ENCODE measurements at places on chromosomes 5 and 9.

GRCh38 chr5:78006449-78006848 lies 230.3 kb upstream of the TBCA start:
- DNase-seq: no peak

GRCh38 chr5:120035815-120036577 lies 406.6 kb downstream of the FAM170A start:
- DNase-seq: no peak

DNA sequence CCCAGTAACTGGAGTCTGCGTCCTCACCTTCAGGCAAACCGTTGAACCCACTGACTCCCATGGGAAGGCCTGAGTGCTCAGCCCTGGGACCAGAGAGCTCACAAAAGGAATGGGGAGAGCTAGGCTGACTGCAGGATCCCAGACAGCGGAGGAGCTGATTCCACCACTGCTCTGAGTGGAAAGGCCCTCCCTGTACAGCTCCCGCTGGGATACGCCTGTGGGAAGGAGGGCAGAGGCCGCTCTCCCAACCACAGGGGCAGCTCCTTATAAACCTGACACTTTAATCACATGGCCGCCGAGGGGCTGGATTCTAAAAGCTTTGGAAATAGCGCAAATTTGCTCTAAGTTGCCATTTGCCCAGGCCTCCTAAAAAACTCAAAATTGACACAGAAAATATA lies 37.1 kb downstream of the DBH start:
- DNase-seq: peak; percentile 35

- no peak for DNase-seq
These were observed 428 bp downstream of the SLCO4C1 start for GRCh38 chr5:102295534-102296177.

DNA sequence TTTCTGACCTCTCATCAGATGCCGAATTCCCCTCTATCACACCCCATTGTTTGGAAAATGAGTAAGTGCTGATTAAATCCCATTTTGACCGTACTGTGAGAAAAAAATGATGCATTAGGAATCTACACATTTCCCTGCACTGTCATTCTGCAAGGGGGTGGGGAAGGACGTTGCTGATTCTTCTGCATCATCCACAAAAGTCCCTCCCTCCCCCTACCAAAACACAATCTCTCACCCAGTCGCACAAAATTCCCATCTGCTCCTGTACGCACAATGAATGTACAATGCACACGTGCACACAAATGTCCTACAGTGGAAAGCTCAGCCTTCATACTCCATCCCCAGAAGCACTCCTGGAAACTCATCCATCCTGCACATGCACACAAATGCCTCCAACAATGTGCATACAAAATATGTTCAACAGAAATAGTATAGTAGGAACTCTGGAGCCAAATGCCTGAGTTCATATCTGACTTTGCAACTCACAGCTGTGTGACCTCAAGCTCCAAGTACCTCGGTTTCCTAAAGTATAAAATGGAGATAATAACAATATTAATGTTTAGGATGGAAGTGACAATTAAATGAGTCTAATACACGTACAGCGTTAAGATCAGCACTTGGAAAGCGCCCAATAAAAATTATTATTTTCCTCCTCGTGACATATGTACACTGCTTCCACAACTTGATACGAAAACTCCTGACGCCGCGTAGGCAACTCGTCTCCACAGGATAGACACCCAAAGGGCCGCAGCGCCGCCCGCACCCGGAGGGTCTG lies 809 bp downstream of the TNIP1 start:
- DNase-seq: no peak

DNA sequence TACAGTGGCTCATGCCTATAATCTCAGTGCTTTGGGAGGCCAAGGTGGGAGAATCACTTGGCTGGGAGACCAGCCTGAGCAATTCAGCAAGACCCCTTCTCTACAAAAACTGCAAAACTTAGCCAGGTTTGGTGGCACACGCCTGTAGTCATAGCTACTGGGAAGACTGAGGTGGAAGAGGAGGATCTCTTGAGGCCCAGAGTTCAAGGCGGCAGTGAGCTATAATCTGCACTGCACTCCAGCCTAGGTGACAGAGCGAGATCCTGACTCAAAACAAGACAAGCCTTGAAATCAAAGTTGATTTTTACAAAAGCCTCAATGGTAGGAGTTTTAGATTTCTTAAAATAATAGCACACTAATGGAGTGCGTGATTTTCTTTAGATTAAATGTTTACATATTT lies 14.6 kb downstream of the UBE2D2 start:
- no peak for DNase-seq

- DNase-seq: no peak
These were observed 58.6 kb upstream of the ZBED3 start for GRCh38 chr5:77145666-77146065.

- DNase-seq: peak; percentile 88
These were observed 13.0 kb downstream of the TTC1 start for GRCh38 chr5:160021831-160022446.

DNA sequence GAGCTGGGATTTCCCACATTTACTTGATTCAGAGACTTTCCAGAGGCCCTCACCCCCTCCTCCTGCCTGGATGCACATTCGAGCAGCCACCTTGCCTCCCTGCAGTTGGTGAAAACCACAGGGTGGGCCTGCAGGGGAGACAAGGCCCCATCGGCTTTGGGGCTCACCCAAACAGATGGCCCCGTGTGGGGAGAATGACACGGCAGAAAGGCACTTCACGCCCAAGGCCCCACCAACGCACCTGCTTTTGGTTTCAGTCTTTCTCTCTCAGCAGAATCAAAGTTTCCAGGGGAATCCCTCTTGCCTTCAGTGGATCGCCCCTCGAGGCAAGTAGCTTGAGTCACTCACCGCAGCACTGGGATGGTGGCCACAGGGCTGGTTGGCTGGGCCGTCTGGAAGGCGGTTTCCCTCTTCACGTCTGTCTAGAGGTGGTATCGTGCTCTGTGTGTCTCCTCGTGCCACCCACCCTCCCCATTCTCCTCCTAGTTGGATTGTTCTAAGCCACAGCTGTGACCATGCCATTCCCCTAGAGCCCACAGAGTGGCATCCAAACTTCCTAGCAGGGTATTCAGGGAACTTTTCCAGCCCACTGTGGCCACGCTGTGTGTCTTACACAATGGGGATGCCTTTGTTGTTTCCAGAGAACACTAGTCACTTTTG lies 31.8 kb downstream of the SEC61B start:
- no peak for DNase-seq

DNA sequence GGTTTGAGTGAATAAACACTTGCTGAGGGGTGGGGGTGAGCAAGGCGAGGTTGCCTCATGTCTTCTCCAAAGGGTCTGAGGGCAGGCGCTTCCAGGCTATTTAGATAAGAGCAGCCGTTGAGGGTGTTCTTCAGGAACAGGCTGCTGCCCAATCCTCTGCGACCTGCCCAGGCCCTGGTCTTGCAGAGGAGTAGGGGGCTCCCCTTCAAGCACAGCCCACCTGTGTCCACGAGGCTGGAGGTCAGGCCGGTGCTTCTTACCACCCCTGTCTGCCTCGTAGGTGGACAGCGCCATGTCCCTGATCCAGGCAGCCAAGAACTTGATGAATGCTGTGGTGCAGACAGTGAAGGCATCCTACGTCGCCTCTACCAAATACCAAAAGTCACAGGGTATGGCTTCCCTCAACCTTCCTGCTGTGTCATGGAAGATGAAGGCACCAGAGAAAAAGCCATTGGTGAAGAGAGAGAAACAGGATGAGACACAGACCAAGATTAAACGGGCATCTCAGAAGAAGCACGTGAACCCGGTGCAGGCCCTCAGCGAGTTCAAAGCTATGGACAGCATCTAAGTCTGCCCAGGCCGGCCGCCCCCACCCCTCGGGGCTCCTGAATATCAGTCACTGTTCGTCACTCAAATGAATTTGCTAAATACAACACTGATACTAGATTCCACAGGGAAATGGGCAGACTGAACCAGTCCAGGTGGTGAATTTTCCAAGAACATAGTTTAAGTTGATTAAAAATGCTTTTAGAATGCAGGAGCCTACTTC lies 58.6 kb upstream of the LRRTM2 start:
- no peak for DNase-seq

DNA sequence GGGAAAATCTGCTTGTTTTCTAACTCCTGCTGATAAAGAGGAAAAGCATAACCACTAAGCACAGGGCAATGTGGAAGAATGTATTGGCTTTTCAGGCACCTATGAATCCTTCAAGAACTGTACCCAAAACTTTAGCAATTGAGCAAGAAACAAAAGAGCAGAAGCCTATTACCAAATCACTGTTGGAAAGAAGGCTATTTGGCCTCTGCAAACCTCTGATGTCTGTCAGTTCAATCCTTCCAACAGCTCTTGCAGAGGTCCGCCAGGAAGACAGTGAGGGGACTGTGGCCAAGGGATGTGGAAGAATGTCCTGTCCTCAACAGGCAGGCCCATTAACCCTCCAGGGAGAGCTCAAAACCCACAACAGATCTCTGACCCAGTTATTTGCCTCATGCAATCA lies 328.6 kb downstream of the ENC1 start:
- no peak for DNase-seq

DNA sequence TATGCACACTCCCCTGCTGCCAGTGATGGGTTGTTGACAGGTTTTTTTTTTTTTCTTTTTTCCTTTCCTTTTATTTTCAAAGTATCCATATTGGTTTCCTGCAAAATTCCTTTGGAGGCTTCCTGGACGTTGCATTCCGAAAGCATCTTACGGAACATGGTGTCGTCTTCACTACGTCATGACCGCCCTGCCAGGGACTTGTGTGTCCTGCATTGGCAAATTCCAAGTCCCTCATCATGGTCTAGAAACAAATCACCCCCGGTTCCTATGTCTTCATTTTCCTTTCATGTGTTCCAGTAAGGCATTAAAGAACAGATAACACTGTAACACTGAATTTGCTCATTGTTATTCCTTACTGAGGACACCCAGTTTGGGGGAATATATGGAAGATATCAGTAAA lies 35.0 kb upstream of the ADAMTSL1 start:
- DNase-seq: no peak

GRCh38 chr5:81398741-81399140 lies 4.8 kb upstream of the ACOT12 start:
- no peak for DNase-seq

DNA sequence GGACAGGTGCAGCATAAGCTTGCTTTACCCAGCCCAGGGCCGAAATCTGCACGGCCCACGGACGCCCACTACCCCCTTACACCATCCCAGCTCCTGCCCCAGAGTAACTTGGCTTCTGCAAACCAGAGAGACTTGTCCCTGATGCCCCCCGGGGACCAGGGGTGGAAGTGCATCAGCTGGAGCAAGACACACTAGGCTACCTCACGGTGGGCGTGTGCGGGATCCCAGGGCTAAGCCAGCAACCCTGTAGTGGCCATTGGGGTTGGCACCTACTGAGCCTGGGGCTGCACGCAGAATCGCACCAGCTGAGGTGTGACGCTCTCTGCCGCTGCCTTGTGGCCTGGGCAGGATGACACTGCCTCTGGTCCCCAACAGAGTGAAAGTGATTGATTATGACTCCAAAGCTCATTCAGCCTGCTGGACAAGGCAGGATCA lies 6.1 kb upstream of the ZNF79 start:
- DNase-seq: no peak

- no peak for DNase-seq
These were observed 1497.8 kb downstream of the EFNA5 start for GRCh38 chr5:106172681-106173532.

DNA sequence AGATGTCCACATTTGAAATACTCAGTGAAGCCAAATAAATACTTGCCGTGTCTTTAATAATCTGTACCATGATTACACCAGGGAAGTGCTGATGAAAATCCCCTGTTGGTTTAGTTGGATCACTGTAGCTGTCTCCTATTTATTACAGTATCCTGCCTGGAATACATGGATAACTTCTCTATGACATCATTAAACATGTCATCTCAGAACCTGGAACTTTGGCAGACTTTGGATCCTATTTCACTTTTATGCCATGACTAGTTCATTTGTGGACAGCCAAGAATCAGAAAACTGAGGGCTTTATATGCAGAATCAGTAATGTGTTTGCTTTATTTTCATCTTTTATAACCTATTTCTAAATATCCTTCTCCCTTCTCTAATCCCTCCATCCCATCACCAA lies at the start of gene TXNDC8:
TXNDC8 (minus strand) TSS at position 137 of the 400 bp plus-strand sequence.
- DNase-seq: peak; percentile 15

- DNase-seq: no peak
These were observed 36.5 kb downstream of the PPIC start for GRCh38 chr5:122999947-123000563.

DNA sequence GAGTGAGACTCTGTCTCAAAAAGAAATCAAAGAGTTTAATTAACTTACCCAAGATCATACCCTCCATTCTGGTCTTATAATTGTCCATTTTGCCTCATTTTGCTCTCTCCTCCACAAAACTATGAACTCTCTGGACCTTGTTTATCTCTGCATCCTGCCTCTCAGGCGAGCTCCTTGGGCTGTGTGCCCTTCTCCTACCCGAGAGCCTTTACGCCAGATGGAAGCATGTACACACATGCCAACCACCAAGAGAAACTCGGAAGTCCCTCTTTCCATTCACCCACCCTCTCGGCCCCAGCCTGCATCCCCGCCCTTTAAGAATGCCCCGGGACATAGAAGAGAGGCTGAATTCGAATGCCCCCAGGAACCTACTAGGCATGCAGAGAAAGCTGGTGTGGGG lies 25.9 kb downstream of the CPLX2 start:
- no peak for DNase-seq

GRCh38 chr5:152608458-152608857 lies 203.4 kb upstream of the NMUR2 start:
- DNase-seq: peak; percentile 43

- peak; percentile 81 for DNase-seq
These were observed 21.6 kb downstream of the NCS1 start for GRCh38 chr9:130193531-130194377.

- DNase-seq: no peak
These were observed 86.2 kb upstream of the SMC5 start for GRCh38 chr9:70172532-70172931.

GRCh38 chr5:58107704-58108103 lies 352.2 kb downstream of the PLK2 start:
- no peak for DNase-seq

GRCh38 chr9:111559000-111559610 lies 34.1 kb downstream of the ZNF483 start:
- no peak for DNase-seq

DNA sequence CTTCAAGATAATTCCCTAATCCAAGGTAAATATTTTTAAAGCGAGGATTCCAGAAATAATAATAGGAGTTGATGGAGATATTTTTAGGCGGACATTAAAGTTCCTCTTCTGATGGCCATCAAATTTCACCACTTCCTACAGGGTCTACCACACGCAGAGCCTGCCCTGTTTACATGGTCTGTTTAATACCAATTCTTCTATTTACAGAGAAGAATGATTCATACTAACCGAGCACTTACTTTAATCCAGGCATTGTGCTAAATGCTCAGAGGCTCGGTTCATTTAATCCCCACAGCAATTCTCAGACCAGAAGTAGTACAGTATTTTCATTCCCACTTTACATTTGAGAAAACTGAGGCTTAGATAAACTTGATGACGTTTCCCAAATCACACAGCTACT lies 3.0 kb upstream of the ITGA1 start:
- no peak for DNase-seq

GRCh38 chr5:96379896-96380295 lies 53.2 kb downstream of the PCSK1 start:
- DNase-seq: no peak

- DNase-seq: no peak
These were observed 29.3 kb upstream of the FSTL4 start for GRCh38 chr5:133641683-133642082.

All from tongue (tissue), 3 donors.